ENCODE measurements at places on chromosomes 5 and 9.

DNA sequence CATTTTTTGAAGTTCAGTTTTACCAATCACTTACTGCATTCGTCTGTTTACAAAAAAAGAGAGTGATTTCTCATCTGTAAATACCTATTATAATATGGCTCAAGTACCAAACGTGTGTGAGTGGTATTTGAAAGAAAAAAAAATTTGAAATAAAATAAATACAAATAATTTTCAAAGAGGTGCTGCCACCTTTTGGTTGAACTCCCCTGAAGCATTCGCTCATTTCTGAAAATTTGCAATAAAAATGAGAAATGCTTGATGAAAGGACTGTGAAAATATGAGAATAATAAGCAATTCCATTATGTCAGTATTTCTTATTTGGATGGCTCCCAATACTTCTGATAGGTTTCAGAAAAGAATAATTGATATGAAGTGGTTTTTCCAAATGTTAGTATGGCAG is 409.9 kb downstream of the CTNND2 start:
- no peak for DNase-seq

DNA sequence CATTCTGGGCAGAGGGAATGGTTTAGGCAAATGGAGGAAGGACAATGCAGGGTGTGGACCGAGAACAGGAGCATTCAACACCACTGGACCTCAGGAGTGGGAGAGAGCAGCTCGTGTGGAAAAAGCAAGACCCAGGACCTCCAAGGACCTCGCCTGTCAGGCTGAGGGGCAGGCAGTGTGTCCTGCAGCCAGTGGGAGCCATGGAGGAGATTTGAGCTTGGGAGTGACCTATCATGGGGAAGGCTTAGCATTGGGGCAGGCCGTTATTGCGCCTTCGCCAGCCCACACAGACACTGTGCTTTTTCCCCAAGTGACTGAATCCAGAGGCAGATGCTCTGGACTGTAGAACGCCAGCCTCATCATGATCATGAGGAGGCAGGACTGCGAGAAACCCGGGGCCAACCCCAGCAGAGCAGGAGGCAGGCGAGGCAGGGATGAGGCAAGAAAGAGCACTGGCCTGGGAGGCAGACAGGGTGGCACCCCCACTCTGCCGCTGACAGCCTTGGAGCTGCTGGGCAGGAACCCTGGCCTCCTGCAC is 3.3 kb downstream of the CDHR2 start:
- no peak for DNase-seq

- DNase-seq, result no peak
Measured at GRCh38 chr5:38022631-38023030, 182.8 kb upstream of the GDNF start.

DNA sequence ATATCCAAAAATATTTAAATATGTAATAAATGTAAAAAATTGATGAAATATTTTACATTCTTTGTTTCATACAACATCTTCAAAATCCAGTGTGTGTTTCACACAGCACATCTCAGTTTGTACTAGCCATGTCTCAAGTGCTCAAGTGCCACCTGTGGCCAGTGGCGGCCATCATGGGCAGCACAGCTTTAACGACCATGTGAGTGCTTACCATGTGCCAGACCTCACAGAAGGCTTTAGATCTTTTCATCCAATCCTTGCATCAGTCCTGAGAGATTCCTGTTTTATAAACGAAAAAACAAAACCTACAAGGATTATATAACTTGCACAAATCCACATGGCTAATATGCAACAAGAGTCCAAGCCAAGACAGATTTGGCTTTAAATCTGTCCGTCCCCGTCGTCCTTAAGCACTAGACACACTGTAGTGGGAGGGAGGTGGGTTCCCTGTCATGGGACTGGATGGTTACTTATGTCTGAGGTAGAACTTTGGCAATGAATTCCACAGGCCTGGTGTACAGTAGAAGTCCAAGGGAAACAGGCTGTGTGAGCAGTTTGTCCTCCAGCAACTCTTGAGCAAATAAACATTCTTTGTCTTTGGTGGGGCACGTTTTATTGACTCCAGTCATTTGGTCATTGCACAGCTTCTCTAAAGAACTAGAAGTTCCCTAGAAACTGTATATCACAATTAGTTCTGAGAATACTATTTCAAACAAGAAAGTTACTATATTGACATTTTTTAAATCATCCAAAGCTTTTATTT is 25.0 kb upstream of the F2R start:
- DNase-seq, result no peak

DNA sequence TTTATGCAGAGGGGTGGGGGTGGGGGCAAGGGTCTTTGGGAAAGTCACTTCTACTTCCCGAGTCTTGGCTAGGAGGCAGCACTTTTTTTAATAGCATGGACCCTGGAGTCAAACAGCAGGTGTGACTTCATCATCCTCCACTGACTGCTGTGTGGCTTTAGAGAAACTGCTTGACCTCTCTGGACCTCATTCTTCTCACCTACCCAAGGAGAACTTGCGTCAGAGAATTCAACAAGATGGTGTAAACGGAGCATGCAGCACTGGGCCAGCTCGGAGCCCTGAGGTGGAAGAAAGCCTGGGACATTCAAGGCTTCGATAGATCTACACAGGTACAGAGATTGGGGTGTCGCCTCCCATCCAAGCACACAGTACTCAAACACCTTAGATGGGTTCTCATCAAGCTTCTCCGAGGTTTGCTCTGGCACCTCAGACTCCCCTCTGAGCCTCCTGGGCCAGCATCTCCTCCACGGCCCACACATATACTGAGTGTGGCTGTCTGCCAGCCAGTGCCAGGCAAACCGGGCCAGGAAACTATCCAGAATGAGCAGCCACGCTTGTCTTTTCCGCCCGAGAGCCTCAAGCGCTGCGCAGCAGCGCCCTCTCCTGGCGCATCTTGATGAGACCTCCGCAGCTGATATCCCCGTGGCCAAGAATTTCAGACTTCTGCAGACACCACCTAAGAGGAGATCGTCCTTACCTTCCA is 4.6 kb upstream of the SLC25A48 start:
- no peak for DNase-seq

- no peak for DNase-seq
Measured at GRCh38 chr5:145180371-145180770, 654.8 kb downstream of the PRELID2 start.

DNA sequence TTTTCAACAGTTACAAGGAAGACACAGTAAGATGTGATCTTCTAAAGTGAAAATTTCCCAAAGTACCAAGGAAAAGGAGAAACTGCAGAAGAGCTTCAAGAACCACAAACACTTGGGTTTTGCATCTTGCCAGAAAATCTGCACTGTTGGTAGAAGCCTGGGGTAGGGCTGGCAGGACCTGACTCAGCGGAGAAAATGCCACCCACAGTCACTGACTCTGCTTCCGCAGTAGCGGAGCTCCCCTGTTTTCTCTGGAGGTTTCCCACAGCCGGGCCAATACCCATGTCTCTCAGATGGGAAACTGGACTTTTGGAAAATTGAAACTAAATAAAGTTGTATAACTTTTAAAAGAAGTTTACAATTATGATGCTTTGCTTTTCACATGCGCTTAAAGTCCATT is 104.2 kb downstream of the MEF2C start:
- DNase-seq, result no peak

DNA sequence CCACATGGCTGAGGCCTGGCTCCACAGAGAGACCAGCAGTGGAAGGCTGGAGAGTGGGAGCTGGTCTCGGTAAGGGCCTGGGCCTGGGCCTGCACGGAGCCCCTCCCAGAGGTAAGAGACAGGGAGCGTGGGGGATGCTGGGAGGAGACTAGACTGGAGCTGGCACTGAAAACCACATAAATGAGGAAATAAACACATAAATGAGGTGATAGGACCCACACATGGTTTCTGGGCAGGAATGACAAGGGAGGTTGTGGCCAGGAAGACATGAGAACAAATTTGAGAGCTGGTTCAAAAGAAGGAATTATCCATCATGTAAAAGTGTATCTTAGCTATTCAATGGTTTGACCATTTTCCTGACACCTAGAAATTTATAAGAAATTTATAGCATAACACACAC is 451.7 kb upstream of the DAP start:
- DNase-seq, result no peak

DNA sequence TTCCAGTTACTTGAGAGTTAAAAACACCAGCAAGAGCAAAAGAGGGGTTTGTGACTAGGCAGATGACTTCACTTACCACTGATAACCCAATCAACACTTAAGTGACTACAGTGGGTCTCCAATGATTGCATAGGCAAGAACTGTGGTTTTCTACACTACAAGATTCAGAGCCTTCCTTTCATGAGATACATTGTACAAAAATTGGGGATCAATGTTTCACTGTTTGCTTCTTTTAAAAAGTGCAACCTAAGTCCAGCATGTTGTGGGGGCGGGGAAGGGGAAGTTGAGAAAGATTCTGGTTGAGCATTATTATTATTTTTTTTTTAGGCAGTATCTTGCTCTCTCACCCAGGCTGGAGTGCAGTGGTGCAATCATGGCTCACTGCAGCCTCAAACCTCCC is 3.6 kb downstream of the IQGAP2 start:
- DNase-seq, result no peak

DNA sequence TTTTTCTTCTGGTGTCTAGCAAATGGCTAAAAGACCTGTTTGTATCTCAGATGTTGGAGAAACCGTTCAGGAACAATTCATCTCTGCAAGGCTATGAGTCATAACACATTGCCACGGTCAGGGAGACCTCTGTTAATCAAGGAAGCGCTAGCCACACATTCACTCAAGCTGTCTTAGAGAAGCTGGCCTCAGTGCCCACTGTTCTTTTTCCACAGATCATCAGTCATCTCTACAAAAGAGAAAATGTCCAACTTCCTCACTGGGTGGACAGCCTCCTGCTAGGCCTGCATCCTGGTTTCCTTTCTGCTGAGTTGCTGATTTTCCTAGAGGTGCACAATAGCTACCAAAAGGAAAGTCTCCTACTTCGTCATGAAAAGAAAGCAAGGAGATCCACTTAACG is 360.5 kb downstream of the BNC2 start:
- DNase-seq, result no peak

- no peak for DNase-seq
Measured at GRCh38 chr9:23771746-23772384, 54.2 kb downstream of the ELAVL2 start.

DNA sequence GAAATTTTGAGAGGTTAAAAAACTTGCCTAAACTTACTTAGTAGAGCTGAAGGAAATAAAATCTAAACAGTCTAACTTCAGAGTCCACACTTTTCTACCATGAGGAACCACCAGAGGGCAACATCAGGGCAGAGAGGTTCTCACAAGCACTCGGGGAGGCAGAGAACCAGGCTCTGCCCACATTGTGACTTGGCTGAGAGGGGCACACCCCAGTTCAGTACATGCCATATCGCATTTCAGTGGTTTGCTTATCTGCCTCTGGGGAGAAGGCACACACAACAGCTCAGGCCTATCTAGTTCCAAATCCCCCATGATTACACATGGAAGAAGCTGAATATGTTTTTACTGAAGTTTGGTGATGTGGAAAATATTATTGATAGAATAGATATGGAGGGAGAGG is 49.2 kb downstream of the EQTN start:
- no peak for DNase-seq

DNA sequence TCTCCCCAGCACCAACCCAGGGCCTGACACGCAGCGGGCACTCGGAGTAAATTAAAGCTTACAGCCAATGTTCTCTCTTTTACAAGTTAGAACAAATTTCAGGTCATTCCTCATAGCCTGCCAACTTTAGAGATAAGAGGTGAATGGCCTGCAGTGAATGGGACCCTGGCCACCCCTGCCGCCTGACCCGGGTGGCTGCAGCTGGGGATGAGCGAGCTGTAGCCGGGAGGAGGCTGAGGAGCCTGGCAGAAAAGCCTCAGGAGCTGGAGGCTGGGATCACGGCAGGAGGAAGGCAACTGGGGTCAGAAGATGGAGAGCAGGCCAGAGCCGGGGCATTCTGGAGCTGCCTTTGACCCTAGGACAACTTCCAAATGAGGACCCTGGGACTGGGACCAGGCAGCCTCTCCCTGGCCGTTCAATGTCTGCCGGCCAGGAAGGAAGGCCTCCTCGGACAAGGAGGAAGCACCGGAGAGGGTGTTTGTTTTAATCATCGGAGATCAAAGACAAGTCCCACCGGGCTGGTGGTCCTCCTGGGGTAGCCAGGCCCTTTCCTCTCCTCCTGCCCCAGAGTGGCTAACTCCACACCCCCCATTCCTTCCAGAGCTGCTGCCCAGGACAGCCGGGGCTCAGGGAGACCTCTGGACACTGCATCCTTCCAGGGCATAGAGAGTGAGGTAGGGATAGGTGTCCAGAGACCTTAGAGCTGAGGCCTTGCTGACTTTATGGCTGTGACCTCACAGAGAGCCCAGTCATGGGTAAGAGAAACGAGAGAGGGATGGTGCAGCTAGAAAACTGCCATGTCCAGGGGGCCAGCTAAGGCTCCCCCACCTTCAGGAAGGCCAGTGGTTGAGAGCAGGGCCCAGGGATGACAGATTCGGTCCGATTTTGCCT is 87.3 kb upstream of the LMX1B start:
- DNase-seq, result no peak

DNA sequence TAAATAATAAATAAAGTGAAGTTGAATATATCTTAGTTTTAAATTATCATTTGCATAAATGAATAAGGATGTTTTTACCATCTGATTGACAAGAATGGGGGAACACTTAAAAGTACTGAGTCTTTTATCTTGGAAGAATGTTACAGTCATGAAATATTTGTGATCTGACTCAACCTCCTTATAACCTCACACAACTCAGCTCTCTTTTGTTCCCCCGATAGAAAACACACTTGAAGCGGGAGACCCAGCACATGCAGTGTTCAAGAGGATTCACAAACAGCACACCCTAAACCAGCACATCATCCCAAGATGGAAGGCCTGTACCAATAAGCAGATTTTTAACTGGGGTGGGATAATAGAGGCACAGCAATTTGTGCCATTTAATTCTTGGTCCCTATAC is 15.5 kb downstream of the BAAT start:
- no peak for DNase-seq

- DNase-seq, result no peak
Measured at GRCh38 chr5:100950985-100951384, 47.9 kb upstream of the ST8SIA4 start.

GRCh38 chr9:100938507-100938906 is 90.0 kb upstream of the PLPPR1 start:
- no peak for DNase-seq

GRCh38 chr5:52065182-52065581 is 681.9 kb downstream of the ISL1 start:
- DNase-seq, result no peak

- DNase-seq, result no peak
Measured at GRCh38 chr5:168377525-168377924, 86.1 kb downstream of the WWC1 start.

- no peak for DNase-seq
Measured at GRCh38 chr5:154783774-154784460, 28.7 kb downstream of the LARP1 start.

- DNase-seq, result no peak
Measured at GRCh38 chr9:91163444-91163772, 198.3 kb downstream of the AUH start.

- DNase-seq, result no peak
Measured at GRCh38 chr5:115977096-115977495, 14.8 kb downstream of the LVRN start.

DNA sequence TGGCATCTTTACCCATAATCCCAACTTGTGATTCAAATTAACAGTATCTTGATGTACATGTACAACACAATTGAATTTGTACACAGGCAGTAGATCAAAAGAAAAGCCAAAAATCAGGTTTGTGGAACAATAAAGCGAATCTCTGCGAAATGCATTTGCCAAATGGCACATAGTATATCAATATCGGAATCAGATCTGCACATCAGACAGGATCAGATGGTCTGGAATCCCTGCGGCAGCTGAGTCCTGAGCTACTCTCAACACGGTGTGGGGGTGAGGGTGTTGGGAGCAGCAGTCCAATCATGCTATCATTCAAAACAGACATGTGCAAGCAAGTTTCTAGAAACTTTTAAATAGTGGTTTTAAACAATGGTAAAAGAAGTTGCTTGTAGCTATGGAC is 358.3 kb downstream of the SEMA5A start:
- DNase-seq, result no peak
